ENCODE measurements at places on chromosomes 3 and 15.
A peak's percentile ranks its signal among the peaks of the same experiment; 100 is the strongest.

DNA sequence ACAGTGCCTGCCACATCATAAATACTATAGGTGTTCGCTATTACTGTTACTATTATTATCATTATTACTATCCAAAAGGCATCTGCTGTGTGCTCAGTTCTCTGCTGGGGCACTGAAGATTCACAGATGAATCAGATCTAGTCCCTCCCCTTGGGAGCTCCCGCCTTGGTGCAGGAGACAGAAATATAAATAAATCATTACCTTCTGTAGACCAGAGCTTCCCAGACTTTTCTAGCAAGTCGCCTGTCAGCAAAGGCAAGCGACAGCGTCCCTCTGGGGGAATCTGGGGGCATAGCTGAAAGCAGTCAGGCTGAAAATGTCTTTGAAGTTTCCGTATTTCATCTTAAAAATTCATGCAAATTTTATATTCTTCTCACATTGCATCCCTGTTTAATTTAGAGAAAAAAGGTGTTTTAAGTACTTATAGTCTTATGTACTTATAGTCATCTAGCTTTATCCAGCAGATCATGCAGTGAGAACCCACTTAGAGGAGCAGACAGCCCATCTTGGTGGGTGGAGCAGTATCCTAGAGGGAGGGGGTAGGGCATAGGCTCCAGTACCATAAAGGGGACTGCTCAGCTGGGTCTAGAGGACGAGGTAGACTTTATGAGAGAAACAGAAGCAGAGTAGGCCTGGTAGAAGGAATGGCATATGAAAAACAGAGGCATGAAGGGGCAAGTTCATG lies 10.4 kb upstream of the BRPF1 start:
- DNase-seq, result peak; percentile 34

GRCh38 chr3:169161011-169161410 lies 502.5 kb downstream of the MECOM start:
- DNase-seq, result no peak

GRCh38 chr3:127307112-127307835 lies 19.4 kb upstream of the PRR20G start:
- DNase-seq, result no peak

DNA sequence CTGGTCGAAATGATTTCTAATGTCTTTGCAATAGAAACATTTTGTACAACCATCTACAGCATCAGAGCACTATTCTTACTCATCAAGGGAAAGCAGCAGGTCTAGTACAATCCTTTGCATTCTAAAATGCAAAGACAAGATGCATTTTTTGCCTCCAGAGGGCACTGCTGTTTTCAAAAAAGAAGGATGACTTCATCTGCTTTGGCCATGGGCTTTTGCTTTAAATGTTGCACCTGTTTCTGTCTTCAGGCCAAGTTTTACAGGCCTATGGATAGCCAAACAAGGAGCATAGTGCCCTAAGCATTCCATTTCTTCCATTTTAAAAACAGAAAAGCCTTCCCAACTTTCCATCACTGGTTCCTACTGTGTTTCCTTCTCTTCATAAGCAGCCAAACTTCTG lies 3.4 kb downstream of the PARP9 start:
- peak; percentile 63 for DNase-seq

- DNase-seq, result no peak
These were observed 1173.6 kb downstream of the OTOL1 start for GRCh38 chr3:162670181-162670580.

GRCh38 chr3:411226-411625 lies 214.7 kb downstream of the CHL1 start:
- DNase-seq, result no peak

DNA sequence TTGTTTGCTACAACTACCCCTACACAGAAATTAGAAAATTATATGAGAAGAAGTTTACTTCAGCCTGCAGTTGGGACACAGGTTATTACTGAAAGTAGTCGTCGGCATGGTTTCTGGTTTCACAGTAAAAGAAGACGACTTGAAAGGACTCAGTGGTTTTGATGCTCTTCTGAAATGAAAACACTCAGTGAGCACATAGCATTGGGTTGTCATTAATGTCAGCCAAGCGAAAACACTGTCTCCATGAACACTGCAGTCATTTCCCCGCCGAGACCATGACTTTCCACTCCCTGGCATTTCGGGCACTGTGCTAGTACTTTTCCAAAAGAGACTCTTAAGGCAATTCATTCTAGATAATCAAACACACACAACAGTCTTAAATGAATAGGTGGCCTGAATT lies 69.2 kb upstream of the ICE2 start:
- DNase-seq, result no peak

GRCh38 chr3:43768381-43768973 lies 77.7 kb downstream of the ABHD5 start:
- peak; percentile 55 for DNase-seq

- DNase-seq, result no peak
These were observed 13.3 kb upstream of the CHRNB4 start for GRCh38 chr15:78654272-78654671.

- DNase-seq, result no peak
These were observed 272.2 kb downstream of the ADAMTSL3 start for GRCh38 chr15:83926116-83926515.

GRCh38 chr3:116067326-116067725 lies 378.0 kb downstream of the LSAMP start:
- no peak for DNase-seq

DNA sequence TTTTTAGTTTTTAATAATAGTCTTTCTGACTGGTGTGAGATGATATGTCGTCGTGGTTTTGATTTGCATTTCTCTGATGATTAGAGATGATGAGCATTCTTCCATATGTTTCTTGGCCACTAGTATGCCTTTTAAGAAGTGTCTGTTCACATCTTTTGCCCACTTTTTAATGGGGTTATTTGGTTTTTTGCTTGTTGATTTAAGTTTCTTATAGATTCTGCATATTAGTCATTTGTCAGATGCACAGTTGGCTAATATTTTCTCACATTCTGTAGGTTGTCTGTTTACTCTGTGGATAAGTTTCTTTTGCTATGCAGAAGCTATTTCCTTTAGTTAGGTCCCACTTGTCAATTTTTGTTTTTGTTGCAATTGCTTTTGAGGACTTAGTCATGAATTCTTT lies 185.4 kb downstream of the SUCNR1 start:
- peak; percentile 62 for DNase-seq

DNA sequence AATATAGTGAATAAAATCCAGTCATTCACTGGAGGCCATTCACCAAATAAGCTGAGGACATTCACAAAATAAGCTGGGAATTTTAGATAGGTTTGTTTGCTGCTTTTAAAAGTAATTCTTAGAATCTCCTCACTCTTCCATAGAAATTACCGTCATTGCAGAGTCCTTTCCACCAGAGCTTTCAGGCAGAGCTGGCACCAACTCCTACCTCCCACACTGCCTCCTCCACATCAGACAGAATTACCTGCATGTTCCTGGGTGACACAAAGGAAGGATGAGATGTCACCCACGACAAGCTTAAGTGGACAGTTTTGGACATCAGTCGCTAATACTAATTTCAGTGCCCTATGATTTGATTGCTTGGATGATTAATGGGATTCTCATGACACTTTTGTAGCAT lies 1113.2 kb downstream of the IGSF11 start:
- DNase-seq, result no peak

- no peak for DNase-seq
These were observed 388.2 kb upstream of the RGMA start for GRCh38 chr15:93477188-93477587.

GRCh38 chr15:71080705-71081104 lies 34.6 kb upstream of the THSD4 start:
- peak; percentile 99 for DNase-seq

DNA sequence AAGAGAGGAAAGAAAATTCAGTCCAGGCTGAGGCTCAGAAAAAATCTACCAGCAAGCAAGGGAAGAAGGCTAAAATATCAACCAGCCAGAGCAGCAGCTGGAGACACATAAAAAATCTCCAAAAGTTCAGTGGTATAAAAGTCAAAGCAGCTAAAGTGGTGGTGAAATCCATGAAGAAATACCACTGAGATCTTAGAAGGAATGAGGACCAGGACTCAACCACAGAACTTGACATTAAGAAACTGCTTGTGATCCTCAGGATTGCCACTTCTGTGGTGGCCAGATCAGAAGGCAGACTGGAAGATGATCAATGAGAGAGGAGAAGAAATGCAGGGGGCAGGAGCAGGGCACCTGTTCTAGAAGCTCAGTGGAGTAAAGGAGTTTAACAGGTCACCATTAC lies 22.5 kb downstream of the CNTN3 start:
- peak; percentile 4 for DNase-seq

DNA sequence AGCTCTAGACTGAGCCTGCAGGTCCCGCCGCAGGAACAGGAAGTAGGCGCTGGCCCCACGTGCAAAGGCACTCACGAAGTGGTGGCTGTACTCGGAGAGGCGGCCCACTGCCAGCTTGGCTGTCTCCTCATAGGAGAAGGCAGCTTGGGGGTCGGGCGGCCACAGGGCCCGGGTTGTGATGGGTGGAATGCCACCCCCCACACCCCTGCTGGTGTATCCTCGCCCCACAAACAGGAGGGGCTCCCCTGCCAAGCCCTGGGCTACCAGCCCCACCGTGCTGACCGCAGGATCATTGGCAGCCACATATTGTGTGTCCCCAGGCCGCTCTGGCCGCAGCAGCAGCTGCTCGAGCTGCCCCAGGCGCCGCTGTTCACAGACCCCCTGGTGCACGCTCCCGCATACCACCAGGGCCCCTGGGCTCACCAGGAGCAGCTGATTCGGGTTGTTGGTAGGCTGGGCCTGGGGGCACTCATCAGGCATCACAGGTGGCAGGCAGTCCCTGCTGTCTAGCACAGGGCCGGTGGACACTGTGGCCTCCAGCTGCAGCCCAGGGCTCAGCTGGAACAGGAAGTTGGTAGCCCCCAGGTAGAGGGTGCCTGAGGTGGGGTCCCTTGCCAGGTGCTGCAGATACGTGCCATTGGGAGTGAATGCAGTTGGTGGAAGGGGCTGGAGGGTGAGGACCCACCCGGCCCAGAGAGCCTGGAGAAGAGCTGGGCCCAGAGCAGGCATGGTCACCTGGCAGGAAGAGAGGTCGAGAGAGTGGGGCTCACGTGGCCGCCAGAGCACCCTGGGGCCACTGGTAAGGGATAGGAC lies 5.8 kb downstream of the PLXNB1 start:
- no peak for DNase-seq

DNA sequence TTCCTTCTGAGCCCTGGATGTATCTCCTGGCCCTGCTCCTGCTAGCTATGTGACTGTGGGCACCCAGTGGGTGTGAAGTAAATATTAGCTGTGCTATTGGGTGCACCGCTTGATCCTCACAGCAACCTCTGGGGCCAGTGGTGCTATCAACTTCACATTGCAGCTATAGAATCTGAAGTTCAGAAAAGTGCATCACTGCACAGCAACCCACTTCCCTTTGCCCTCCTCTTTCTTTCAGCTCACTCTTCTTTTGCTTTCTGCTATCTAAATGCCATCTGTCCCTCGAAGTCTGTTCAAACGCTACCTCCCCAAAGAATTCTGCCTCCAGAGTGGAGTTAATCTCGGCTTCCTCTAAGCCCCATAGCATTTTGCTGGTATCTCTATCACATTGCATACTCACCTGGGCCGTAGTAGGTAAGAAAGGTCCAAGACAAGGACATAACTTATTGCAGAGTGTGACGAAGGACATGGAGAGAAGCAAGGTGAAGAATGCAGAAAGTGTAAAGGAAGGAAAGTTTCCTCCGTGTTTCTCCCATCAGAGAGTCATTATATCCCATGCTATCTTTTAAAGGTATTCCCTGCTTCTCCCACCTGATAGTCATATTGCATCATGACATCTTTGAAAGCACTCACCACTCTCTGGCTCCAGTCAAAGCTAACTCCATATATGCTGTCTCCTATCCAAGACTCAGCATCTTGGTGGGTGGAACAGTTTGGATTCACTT lies 57.1 kb upstream of the BCL6 start:
- no peak for DNase-seq

- DNase-seq, result no peak
These were observed 136.6 kb downstream of the DUT start for GRCh38 chr15:48467801-48468200.

- peak; percentile 46 for DNase-seq
These were observed 520.6 kb downstream of the MFSD1 start for GRCh38 chr3:159322322-159322939.

DNA sequence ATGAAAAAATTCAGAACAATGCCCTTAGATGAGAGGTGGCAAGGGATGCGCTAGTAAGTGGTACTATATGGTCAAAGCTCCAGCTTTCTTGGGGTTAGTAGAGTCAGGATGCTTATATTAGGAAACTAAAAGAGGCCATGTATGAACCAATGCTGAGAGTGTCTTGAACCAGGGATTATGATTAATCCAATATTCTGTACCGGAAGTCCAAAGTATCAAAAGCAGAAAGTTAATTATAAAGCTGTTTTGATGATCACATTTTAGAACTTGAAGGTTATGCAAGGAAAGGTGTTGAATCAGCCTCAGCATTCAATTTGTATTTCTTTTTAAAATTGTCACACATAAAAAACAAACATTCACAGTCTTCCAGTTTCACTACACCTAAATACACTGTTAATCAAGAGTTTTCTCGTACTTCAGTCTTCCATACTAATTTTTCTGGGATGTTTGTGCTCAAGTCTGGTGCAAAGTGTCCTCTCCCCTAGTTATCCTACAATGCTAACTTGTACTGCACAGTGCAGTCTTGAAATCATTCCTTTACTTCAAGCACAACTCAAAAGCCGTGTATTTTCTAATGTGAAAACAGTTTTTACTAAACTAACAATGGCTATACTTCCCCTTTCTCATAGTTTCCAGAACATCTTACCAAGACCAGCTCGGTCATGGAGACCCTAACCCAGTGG lies 10.7 kb upstream of the FAH start:
- no peak for DNase-seq

DNA sequence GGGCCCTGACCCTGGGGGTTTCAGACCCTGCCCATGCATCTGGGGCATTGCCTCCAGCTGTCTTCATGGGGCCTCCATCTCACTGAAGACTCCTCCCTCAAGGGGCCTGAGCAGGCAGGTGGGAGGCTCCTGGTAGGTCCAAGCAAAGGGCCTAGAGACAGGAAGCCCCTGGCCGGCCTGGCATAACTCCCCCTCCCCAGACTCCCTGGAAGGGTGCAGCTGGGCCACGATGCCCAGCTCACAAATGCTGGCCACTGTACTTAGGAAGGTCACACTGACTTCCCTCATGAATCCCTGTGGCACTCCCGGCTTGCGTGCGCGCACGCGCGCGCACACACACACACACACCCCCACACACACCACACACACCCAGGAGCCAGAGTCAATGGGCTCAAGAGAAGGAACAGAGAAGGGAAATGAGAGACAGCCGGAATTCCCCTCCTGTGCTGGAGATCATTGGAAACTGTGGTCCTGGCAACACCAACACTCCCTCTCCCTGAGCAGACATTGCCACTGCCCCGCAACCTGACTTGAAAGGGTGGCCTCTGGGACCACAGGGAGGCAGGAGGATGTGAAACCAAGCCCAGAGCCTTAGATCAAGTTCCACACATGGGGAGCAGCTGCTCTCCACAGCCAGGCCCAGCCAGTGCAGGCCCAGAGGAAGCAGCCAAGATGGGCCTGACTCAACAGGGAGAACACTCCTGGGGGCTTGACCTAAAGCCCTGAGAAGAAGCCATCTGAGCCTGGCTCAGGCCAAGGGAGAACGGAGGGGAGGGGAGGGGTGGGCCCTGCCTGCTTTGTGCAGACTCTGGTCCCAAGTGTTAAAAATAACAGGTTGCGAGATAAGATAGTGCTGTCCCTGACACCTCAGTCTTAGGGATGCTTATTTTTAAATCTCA lies 69.7 kb downstream of the SCN5A start:
- peak; percentile 3 for DNase-seq

All from EH (cell line).